ENCODE measurements at places on chromosomes 3 and 15.
A peak's percentile ranks its signal among the peaks of the same experiment; 100 is the strongest.

- DNase-seq = no peak
Observed at GRCh38 chr3:97821287-97821773, 481 bp upstream of the CRYBG3 start.

DNA sequence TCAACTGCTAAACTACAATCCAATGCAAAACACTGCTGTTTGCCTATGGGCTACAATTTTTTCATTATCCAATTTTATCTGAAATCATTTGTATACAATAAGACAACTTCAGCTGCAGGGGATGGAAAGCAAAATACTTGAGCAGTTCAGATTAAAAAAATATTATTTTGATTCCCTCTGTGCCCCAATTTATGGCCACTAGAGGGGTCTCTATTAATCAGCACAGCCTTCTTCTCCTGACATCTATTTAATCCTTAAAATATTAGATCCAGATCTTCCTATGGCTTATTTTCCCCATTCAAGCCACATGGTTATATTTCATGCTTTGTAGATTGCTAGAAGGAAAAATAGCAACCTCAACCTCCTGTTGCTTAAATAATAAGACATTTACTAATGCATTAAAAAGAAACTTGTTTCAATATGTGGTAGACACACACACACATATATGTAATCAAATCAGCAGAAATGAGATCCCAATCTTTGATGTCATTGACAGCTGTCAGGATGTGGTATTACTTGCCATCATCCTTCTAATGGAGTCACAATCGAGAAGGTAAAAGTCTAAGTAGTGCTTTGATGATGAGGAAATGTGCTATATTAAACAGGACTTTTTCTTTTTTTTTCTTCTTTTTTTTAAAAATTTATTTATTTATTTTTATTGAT lies 104.2 kb downstream of the P2RY1 start:
- no peak for DNase-seq

GRCh38 chr3:43838877-43839276 lies 148.1 kb downstream of the ABHD5 start:
- DNase-seq = no peak

DNA sequence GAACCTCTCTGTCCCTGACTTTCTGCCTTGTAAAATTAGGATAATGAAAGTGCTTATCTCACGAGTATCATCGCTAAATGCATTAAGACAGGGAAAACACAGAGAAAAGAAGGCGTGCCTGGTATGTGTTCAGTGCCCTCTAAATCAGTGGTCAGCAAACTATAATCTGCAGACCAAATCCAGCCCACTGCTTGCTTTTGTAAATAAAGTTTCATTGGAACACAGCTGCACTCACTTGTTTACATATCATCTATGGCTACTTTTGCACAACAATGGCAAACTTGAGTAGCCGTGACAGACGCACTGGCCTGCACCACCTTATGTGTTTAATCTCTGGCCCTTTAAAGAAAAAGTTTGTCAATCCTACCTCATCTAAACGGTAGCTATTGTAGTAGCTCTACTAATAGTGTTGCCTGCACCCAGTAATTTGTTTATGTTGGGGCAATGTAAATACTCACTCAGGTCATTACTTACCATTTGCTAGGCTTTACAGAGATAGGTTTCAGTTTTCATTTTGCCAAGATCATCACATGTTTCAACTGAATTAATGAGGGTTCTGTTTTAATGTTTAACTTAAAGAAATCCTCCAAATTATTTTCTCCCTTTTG lies 229.4 kb downstream of the FEZF2 start:
- DNase-seq = no peak

DNA sequence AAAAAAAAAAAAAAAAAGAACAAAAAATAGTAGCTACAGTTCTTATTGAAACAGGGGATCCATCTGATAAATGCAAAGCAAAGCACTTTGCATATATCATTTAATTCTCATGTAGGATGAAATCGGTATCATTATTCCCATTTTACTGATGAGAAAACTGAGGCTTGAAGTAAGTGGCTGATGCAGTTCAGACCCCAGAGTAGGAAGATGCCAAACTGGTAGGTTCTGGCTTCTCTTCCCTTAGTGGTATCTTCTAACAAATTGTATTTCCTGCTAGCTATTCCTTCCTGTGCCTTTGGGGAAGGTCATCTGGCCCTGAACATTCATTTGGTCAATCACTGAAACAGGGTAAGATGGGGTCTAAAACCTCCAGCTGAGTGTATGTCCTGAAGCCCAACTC lies 21.9 kb downstream of the PIF1 start:
- DNase-seq = no peak

DNA sequence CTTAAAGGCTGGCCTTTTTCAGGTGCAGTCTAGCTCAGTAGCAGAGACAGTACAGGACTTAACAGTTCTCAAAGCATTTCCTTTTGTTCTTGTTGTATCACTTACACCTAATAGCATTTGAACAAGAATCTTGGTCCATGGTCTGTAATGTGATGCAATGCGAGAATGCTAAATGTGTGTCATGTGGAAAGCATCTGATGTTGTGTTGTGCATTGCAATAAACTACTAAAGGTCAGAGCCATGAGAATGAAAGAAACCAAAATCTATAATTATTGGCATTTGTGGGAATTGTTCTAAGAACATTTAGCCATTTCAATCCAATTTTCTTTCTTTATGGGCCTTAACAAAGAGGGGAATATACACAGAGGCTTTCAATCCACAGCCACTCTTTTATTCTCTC lies 324.5 kb upstream of the ROBO2 start:
- peak; percentile 41 for DNase-seq

- DNase-seq = peak; percentile 84
Observed at GRCh38 chr3:49133226-49133951, 539 bp upstream of the LAMB2 start.

- no peak for DNase-seq
Observed at GRCh38 chr3:63290686-63291085, 12.6 kb downstream of the SYNPR start.

DNA sequence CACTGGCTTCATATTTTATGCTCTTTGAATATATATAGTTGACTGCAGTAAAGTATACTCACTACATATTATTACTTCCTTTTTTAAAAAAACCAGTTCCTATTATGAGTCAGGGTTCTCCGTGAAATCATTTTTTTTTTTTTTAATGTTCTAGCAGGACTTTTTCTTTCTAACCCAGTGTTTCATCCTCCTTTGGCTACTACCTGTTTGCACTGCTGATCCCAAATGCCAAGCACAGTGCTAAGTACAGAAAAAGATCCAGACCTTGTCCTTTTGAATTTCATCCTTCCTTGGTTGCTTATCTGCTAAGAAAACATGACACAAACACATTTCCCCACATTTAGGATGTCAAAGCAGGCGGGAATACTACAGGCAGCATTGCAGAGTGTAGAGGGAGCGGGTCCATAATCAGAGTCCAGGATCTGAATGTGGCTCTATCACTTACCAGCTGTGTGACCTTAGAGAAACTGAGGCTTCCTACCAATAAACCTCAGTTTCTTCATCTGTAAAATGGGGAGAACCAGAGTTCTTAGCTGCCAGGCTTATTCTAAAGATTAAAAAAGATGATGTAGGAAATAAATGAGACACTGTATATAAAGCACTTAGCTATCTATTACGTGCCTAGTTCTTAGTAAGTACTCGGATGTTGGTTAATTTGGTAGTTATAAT lies 37.2 kb upstream of the ANPEP start:
- no peak for DNase-seq

- DNase-seq = no peak
Observed at GRCh38 chr3:6180171-6180570, 680.7 kb upstream of the GRM7 start.

- DNase-seq = no peak
Observed at GRCh38 chr3:46999516-47000197, 20.2 kb downstream of the NBEAL2 start.

GRCh38 chr15:52303093-52303772 lies 7.6 kb upstream of the MYO5C start:
- DNase-seq = no peak

GRCh38 chr3:95311272-95311671 lies 1248.4 kb downstream of the NSUN3 start:
- DNase-seq = no peak
